ENCODE measurements at places on chromosomes 16 and 17. TPM values are rescaled to one million over a fixed set of nuclear protein-coding genes. Genes with fewer than 3 reads are reported as not detected.

SLC13A2 gene
- total RNA-seq: 0.72 TPM

MMP2 gene
- total RNA-seq: 175 TPM

PRPF8 gene
- 87.6 TPM for total RNA-seq

DBNDD1 gene
- total RNA-seq: 0.72 TPM

KRTAP4-9 gene
- not detected for total RNA-seq

ADAD2 gene
- not detected for total RNA-seq

MT4 gene
- total RNA-seq: not detected

MYH13 gene
- total RNA-seq: not detected

MGRN1 gene
- total RNA-seq: 21.9 TPM

HCRT gene
- total RNA-seq: not detected

GNGT2 gene
- total RNA-seq: not detected

KRTAP3-1 gene
- total RNA-seq: not detected

TLCD3B gene
- not detected for total RNA-seq

HOXB4 gene
- total RNA-seq: 3.4 TPM

CCL1 gene
- not detected for total RNA-seq

HSD11B2 gene
- total RNA-seq: 1.4 TPM

FSCN2 gene
- 2.2 TPM for total RNA-seq

C17orf107 gene
- 11.3 TPM for total RNA-seq

JPH3 gene
- total RNA-seq: 3.1 TPM

DHRS11 gene
- 20.2 TPM for total RNA-seq

LPO gene
- 0.24 TPM for total RNA-seq

KRT24 gene
- 6.3 TPM for total RNA-seq

Measured in umbilical cord (tissue), 2 donors.